NCI-H524 (cell line): ENCODE measurements at places on chromosomes 7 and 10.

DNA sequence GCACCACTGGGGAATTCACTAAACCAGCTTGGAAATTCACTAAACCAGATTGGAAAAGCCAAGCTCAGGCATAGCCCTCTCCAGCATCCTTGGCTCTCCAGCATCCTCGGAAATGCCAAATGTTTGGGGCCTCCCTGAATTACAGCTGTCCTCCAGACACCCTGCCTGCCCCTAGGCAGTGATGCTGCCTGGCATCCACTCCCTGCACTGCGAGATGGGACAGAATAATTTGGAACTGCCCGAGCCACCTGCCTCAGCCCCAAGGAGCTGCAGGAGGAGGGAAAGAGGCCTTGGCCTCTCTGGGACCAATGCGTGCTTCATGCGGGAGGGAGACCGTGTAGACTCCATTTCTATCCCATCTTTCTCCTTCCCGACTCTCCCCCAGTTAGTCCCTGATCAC lies 64.3 kb downstream of the INSIG1 start:
- DNase-seq = no peak

GRCh38 chr10:128568990-128569945 lies 443.0 kb upstream of the MKI67 start:
- peak; percentile 81 for DNase-seq

- DNase-seq = no peak
These were observed 220.2 kb upstream of the MYO3A start for GRCh38 chr10:25713894-25714240.

GRCh38 chr10:24307696-24308485 lies 99.0 kb downstream of the KIAA1217 start:
- DNase-seq = no peak

- DNase-seq = no peak
These were observed 108.8 kb upstream of the GSDME start for GRCh38 chr7:24866004-24866615.

GRCh38 chr10:120943542-120943941 lies 92.4 kb downstream of the WDR11 start:
- DNase-seq = peak; percentile 27

- DNase-seq = no peak
These were observed 551.7 kb downstream of the HTR7 start for GRCh38 chr10:90306187-90306586.

- DNase-seq = no peak
These were observed 105.0 kb upstream of the DIP2C start for GRCh38 chr10:794382-794956.

DNA sequence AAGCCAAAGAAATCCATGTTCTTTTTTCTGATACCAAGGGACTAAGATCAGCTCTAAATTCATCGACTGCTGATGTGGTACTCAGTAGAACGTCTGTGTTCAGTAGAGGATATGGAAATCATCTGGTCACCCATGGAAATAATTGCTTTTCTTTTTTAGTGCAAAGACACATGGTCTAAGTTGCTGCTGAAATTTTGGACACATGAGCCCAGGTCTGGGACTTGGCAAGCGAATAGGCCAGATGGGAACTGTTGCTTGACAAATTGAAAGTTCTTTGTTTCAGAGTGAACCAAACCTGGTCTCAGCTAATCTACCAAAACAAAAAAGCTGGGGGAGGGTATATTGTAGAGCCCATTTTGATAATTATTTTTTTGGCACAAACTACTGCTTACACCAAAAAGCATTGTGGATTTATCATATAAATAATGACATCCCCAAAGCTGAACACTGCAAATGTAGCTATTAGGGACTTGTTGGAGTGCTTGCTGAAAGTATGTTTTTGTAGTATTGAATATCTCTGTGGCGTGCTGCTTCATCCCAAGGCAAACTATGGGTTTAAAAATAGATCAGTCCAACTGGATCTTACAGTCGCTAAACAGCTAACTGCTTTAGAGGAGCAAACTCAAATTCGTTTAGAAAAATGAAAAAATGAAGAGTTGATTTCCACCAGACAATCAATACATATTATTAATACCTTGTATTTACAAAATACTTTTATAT lies 144.7 kb downstream of the TRIL start:
- DNase-seq = no peak

GRCh38 chr10:49592726-49593563 lies 17.2 kb upstream of the SLC18A3 start:
- peak; percentile 56 for DNase-seq

DNA sequence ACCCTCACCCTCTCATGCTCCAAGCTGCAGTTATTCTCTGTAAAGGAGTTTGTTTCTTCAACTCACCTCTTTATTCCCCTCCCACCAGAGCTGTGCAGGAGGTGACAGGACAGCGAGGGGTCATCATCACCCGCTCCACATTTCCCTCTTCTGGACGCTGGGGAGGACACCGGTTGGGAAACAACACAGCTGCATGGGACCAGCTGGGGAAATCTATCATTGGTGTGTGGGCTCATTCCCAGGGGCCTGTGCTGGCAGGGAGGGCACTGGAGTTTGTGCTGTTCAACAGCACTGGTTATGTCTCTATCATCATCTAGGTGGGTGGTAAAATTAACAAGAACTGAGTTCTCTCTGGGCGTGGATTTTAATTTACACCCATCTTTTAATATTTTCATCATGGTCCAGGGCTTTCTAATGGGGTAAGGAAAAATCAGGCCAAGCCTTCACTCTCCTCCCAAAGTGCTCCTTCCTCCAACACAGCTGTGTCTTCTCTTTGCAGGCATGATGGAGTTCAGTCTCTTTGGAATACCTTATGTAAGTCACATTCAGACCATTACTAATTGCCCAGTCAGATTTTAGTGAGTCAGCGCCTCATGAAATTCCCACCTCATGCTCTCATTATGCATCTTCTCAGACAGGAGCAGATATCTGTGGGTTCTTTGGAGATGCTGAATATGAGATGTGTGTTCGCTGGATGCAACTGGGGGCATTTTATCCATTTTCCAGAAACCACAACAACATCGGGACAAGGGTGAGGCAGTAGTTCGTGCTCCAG lies 61.6 kb downstream of the PRSS58 start:
- no peak for DNase-seq

DNA sequence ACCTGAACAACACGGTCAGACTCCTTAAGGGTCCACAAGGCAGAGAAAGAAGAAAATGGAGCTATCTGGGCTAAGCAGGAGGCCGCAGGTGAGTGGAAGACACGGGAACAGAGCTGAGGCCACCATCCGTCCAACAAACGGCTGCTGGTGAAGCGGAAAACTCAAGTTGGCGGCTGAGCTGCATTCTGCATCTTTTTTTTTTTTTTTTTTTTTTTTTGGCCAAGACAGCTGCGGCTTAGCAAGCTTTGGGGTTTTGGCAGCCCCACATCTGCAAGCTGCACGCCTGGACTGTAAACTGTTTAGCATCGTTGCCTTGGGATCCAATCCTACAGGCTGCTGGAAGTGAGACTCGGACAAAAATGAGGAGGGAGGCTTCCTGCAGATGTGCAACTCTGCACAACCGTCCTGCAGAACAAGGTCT lies 37.4 kb downstream of the RGS10 start:
- DNase-seq = no peak

- DNase-seq = no peak
These were observed 108.0 kb downstream of the DOCK1 start for GRCh38 chr10:127013211-127013656.
